Foreskin fibroblast (primary cell): ENCODE measurements at places on chromosomes 5 and 9.
A peak's percentile ranks its signal among the peaks of the same experiment; 100 is the strongest.

DNA sequence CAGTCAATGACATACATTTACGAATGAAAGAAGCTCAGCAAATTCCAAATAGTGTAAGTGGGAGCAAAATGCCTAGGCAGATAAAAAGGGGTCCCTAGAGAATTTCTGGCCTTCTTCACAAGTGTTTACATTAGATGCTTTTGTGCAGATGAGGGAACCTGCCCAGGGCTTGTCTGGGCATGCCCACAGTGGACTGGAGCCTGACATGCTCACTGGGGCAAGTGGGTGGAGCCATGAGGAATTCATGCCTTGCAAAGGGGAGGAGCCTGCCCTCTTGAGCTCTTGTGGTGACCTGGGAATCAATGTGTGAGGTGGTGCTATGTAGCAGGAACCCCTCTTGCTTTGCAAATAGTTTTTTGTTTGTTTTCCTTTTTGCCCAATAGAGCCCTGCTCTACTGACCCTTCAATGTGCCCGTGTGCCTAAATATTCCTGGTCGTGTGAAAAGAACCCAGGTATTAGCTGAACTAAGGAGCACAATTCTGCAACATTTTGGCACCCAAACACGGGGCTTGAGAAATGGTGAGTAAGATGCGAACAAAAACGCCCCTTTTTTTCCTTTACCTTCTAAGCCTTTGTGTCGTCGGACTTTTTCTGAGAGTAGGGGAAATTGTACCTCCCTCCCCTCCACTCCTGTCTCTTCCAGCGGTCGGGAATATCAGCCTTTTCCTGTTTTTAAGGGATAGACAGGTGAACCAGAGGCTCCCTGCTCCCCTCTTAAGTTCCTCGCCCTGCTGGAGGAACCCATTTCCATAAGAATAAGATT, 433.8 kb upstream of the CDH9 start:
- peak; percentile 2 for DNase-seq

DNA sequence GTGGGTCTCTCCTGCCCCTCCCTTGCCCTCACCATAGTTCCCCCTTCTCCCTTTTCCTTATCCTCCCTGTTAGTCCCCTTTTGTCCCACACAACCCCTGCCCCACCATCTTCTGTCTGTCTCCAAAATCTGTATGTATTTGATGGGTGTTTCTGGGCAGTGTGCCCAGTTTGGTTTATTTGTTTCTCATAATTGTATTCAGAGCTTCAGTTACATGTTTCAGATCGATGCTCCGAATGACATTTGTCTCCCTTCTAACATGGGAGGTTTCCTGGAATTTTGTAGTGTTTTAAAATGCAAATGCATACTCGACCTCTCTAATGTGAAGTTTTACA, 22.2 kb downstream of the FBXL7 start:
- peak; percentile 51 for DNase-seq

DNA sequence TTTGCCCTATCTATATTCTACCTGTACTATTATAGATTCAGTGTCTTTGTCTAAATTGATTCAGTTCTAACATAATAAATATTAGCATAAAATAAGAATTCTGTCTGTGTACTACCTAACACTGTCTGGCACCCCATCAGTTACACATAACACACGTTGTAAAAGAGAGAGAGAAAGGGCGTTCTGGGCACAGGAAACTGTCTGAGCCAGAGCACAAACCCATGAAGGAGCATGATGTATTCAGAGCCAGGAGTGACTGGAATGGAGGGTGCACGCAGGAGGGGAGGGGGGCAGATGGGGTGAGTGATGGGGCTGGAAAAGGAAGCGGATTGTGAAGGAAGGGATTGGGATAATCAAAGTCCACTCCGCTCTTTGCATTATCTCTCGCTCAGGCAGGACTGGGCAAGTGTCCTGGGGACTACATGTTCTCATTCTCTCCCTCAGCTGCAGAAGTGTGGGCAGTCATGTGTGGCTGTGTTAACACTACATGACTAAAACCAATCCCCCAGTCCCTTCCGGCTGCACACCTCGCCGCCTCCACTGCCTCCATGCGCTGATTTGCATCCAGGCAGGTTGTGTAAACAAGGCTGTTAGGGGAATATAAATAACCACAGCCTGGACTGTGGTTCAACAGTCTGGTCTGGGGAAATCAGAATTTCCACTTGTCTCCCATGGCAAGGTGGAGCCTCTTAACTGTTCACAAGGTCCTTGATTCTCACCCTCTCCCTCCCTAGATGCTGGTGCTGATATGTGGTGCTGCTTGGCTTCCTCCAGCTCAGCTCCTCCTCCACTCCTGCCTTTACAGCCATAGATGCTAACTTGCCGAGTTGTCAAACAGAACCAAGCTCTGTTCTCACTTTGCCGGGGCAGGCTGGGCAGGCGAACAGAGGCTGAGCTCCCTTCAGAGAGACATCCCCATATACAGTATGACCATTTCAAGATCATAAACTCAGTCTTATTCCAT, 367.5 kb upstream of the BRINP1 start:
- no peak for DNase-seq

- no peak for DNase-seq
These were observed 211.7 kb downstream of the SNCAIP start for GRCh38 chr5:122523776-122524175.

GRCh38 chr5:173659423-173659822, 43.0 kb upstream of the BOD1 start:
- no peak for DNase-seq

GRCh38 chr9:105318729-105319191, 74.3 kb downstream of the SLC44A1 start:
- DNase-seq = no peak

GRCh38 chr5:57681942-57682341, 199.3 kb upstream of the ACTBL2 start:
- DNase-seq = no peak

DNA sequence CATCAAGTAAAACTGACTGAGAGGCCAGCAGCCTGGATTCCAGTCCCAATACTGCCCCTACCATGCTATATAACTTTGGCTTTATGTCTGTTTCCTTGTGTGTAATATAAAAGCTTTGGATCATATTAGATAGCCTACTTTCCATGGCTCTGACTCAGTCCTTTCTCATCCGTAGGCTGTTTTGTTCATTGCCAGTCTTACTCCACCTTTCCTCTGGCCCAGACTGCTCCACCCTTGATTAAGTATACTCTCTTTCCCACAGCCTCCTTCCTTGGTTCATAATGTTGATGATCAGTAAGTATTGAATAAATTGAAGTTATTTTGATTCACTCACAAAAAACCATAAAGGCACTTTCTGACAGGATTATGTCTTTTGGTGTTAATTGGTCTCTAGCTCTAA, 1.5 kb upstream of the MRPS30 start:
- peak; percentile 17 for DNase-seq

DNA sequence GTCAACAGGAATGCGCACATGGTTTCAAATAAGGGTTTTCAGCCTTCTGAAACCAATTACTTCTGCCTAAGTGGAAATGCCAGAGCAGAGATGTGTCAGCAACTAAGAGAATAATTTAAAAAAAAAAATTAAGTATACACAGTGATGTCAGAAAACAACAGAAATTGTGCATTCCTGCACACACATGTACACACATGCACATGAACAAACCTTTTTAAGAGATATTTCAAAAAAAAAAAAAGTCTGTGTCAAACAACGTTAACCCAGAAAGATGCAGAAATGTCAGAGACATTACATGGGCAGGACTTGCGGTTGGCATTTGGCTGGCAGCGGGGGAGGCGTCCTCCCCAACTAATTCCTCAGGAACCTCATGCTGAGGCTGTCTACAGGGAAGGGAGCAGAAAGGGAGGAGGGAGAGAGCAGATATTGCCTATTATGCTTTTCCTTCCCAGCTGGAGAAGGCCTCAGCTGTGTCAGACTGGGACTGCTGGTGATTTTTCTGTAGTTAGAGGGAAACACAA, 536.9 kb upstream of the WWC1 start:
- DNase-seq = peak; percentile 53

DNA sequence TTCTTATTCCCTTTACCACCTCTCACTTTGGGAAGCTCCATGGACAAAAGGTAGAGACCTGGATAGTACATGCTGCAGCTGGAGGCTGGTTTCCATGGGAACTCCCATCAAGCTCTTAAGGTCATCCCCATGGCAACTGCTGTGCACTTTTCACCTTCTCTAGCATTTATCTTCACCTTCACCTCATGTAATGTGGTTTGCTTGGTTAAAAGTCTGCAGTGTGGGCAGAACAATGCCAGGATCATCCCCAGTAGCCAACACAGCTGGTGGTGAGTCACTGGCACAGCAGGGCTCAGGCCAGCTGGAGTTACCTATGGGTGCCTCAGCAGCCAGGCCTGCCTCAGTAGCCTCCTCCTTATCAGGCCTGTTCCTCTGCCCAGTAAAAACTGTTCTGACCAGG, 210.5 kb downstream of the GRIA1 start:
- peak; percentile 20 for DNase-seq

DNA sequence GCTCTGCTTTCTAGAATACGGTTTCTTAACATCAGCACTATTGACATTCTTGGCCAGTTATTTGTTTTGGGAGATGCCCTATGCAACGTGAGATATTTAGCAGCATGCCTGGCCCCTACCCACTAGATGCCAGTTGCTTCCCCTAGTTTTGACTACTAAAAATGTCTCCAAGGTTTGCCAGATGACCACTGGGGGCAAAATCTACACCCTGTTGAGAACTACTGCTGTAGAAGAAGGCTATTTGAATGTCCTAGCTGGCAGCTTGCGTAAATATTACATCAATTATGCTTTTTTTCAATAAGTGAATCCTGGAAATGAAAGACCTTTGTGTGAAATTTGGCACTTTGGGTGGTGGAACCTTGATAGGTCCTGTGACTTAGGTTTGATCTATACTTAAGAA, 5.0 kb downstream of the NCBP1 start:
- no peak for DNase-seq

- DNase-seq = peak; percentile 97
These were observed 34.4 kb downstream of the INSYN2B start for GRCh38 chr5:169945831-169946261.

DNA sequence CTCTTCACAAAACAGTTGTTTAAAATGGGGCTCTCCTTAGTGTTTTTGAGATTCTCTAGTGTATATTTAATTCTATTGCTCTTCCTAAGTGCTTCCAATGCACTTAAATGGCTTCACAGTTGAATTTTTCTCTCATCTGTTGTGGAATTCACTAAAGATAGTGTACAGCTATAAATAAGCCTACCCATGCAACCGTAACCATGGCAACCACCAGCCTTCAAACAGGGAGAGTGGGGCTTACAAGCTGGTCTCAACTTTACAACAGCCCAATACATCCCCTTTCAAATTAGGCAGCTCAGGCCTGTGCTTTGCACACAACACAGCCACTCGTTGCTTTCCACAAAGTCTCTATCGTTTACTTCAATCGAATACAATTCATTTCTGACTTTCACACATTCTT, 144.0 kb upstream of the PLPPR1 start:
- DNase-seq = no peak

GRCh38 chr9:2043243-2043642, 28.1 kb downstream of the SMARCA2 start:
- no peak for DNase-seq

- no peak for DNase-seq
These were observed 30.4 kb downstream of the CSF2 start for GRCh38 chr5:132103969-132104391.

DNA sequence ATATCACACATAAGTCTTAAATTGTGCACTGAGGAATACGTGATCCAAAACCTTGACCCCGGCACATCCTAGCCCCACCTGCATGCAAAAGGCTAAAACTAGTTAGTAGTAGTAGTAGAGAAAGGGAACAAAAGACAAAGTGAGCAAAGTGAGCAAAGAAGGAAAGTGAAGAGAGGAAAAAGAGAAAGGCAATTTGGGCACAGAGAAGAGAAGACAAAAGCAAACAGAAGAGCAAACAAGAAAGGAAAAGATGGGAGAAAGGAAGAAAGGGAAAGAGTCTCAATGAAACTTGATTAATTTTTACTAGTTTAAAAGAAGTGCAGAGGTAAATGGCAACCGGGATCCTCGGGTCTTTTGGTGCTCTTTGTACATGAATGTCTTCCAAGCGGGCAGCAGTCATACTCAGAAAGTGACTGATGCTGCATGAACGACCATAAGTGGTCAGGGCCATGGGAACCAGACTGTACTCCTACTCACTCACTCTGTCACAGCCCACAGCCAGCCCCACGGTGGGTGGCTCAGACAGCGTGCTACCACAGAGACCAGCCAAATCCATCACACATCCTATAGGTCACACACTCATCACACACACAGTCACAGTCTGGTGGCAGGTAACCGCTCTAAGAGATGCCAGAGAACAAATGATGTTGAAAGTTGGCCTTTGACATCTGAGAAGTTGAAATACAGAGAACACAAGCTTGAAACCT, 203.9 kb downstream of the FBN2 start:
- no peak for DNase-seq

GRCh38 chr5:117999939-118000549, 988.3 kb downstream of the DTWD2 start:
- DNase-seq = no peak

GRCh38 chr5:137481596-137481995, 17.5 kb downstream of the SPOCK1 start:
- DNase-seq = no peak

- DNase-seq = no peak
These were observed 227.8 kb downstream of the ICE1 start for GRCh38 chr5:5650242-5650641.

- no peak for DNase-seq
These were observed 845.2 kb upstream of the CDH18 start for GRCh38 chr5:20833081-20833627.
